ENCODE measurements at places on chromosomes 16 and 17.

GRCh38 chr17:4900231-4901107 is 1.1 kb downstream of the C17orf107 start:
- no peak for DNase-seq

DNA sequence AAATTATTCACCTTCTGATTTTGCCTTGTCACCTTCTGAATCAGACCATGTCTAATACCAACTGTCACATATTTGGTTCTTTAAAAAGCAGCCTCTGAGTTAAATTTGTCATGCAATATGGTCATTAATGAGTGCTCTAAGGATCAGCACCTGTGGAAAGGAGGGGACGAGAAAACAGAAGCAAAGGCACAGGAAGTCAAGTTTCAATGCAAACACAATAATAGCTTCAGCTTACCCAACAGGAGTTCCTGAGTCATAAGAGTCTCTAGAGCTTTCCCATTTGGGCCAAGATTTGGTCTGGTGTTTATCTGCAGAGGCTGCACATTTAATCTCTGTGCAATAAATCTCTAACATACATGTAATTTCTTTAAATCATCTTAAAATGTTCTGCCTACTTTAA is 889.8 kb downstream of the CDH8 start:
- DNase-seq = no peak

GRCh38 chr17:78634154-78634553 is 57.0 kb upstream of the DNAH17 start:
- no peak for DNase-seq

DNA sequence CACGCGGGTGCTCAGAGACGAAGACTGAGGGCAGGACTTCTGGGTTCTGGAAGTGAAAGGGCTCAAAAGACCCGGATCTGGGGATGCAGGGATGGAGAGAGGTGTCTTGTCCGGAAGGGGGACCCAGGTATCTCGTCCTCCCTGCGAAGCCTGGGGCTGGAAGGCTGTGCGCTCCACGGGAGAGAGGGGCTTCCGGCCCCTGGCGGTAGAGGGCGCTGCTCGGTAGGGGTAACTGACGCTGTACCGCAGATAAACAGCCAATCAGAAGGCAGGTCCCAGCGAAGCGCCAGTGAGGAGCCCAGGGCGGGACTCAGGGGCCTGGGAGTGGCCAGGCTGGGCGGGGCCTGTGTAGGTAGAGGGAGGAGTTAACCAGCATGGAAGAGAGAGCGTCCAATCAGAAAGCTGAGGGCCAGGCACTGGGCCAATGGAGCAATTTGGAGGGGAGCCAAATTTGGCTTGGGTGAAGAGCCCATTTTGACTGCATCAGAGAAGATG is 804 bp downstream of the TGFB1I1 start:
- no peak for DNase-seq

- no peak for DNase-seq
Observed at GRCh38 chr17:29918922-29919856, 10.8 kb downstream of the SSH2 start.
